EH (cell line): ENCODE measurements at places on chromosomes 4 and X.

- no peak for DNase-seq
Observed at GRCh38 chr4:165450871-165451270, 72.1 kb downstream of the CPE start.

DNA sequence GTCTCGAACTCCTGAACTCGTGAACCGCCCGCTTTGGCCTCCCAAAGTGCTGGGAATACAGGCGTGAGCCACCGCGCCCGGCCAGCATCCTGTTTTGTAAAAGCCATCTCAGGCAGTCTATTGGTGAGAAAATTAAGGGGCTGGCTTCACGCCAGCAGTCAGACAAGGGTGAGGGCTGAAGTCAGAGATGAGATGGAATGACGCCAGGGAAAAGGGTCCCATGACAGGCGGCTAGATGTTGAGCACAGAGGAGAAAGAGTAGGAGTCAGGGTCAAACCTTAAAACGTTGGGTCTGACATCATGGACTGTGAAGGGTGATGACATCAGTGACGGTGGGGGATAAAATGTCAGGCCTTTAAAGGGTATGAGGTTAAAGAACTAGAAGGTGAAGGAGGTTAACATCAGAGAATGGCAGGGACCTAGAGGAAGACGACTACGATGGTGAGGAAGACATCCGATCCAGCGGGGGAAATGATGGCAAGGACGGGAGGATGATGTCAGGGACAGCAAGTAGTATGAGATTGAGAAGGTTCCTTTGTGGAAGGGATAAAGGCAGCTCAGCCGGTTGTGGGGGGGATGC is 504 bp upstream of the RBM3 start:
- DNase-seq: no peak

DNA sequence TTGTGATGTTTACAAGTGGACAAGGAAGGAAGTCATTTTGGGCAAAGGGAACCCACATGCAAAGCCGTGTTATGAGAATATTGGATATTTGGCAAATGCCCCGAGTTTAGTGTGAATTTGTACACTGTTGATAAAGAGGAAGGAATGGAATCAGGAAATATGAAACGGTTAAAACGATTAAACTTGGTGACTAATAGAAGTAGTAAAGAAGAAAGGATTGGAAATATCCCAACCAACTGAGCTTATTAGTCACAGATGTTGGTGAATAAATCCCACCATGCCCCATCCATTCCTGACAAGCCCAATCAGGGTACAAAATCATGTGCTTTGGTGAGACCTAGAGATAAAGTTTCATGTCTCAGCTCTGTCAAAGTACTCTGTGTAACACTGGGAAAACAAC is 22.0 kb downstream of the ARHGAP24 start:
- peak; percentile 89 for DNase-seq

- DNase-seq: no peak
Observed at GRCh38 chrX:129934461-129934860, 28.5 kb downstream of the UTP14A start.

GRCh38 chr4:7850489-7850888 is 89.2 kb downstream of the AFAP1 start:
- no peak for DNase-seq

DNA sequence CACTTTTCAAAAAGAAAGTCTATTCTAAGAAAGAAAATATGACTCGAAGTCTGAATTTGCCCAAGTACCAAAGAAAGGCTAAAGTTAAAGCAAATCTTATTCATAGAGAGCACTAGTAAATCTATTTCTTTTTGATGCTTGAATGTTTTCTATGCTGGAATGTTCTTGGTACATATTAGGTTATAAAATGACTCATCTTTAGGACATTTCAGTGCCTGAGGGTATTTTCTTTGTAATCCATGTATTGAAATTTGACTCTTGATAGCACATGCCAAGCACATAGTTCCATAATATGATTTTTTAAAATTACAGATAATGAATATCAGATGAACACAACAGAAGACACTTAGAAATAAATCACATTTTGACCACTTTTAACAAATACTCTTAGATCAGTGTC is 232.8 kb downstream of the TRIML1 start:
- DNase-seq: peak; percentile 5

GRCh38 chrX:91079342-91080114 is 355.1 kb upstream of the PABPC5 start:
- DNase-seq: no peak

GRCh38 chr4:57442831-57443291 is 332.7 kb upstream of the IGFBP7 start:
- DNase-seq: peak; percentile 46

DNA sequence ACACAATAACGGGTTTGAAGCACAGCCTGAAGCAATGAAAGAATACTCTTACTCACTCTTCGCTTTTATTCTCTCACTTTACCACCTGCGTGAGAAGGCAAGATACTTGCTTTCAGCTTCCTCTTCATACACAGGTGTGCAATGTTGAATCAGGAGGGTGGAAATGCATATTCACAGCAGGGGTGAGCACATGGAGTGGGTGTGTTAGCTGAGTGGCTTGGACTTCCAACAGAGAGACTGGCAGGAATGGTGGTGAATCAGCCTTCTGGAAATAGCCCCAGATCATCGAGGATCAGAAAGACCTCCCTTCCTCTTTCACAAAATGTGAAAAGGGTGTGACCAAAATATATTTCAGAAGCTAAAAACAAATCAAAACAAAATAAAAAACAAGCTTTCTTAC is 521.2 kb downstream of the STIM2 start:
- no peak for DNase-seq

GRCh38 chr4:119070301-119070700 is 65.3 kb upstream of the MYOZ2 start:
- no peak for DNase-seq

- DNase-seq: peak; percentile 51
Observed at GRCh38 chr4:121829511-121829910, 5.8 kb upstream of the CCNA2 start.

DNA sequence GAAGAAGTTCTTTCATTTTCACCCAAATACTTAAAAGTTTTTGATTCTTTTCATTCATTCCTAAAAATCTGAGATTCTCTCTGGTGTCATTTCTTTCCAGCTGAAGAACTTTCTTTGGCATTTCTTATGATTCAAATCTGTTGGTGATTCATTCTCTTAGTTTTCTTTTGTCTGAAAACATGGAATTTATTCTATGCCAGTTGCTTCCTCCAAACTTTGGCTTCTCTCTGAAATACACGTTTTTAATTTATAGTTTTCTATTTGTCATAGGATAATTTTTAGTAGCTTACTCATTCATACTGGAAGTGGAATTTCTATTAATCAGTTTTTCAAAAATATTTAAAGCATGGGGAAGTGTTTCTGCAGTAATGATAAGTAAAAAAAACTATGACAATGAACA is 1012.0 kb downstream of the RPA4 start:
- peak; percentile 73 for DNase-seq

- DNase-seq: no peak
Observed at GRCh38 chr4:528296-528695, 29.3 kb downstream of the PIGG start.

DNA sequence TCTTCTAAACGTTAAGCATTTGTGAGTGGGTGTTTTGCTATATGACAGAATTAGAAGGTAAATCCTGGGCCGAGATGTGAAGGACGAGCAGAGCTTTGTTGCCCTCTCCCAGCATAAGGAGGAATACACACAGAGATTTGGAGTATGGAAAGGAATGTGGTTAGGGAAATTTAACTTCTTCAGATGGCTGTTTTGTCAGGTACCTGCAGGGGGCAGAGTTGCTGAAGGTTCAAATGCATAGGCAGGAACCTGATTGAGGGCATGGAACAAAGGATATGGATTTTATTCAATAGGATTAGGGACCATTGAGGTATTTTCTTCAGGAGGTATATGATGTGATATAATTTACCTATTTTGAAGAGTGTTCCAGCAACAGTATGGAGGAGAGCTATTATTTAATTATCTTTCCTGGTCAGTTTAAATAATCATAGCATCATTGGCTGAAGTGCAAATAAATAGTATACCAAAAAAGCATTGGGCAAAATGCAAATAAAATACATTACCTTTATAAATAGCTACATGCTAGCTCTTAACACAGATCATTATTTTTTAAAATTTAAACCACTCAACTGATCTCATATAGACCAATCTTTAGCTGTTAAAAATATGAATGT is 143.6 kb downstream of the SLIT2 start:
- peak; percentile 46 for DNase-seq

DNA sequence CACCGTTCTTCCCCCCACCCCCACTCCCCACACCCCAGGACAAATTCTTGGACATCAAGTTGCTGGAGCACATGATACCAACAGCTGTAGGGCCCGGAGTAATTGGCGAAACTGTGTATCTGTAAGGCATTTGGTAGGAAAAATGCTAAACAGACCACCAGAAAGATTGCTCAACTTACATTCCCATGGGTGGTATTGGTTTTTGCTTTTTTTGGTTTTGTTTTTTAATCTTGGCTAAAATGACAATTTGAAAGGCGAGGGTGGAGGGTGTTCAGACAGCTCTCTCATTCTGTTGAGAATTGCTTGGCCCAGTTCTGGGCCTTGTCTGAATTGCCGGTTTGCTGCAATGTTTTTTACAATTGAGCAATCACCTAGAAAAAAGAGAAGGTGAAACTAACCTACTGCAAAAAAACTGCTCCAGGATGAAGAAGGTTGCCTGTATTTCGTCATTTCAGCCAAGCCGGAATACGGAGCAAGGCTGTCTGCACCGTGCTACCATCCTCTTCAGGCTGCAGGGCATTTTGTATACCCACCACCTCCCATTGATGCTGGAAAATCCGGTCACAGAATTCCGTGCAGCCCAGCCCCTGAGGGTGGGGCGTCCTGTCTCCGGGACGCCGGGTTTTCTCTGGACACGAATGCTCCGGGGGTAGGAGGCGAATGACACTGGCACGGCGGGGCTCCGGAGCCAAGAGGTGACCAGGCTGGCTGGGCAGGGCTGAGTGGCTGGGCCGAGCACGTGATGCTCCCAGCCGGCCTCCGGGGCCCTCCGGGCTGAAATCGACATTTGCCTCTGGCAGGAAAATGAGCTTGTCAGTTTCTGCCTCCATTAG is at the start of gene CLCN4:
Gene CLCN4 (plus strand): TSS at position 777 of the 833 bp plus-strand sequence. CDS start 28,058 bp downstream, outside the sequence.
- DNase-seq: no peak

DNA sequence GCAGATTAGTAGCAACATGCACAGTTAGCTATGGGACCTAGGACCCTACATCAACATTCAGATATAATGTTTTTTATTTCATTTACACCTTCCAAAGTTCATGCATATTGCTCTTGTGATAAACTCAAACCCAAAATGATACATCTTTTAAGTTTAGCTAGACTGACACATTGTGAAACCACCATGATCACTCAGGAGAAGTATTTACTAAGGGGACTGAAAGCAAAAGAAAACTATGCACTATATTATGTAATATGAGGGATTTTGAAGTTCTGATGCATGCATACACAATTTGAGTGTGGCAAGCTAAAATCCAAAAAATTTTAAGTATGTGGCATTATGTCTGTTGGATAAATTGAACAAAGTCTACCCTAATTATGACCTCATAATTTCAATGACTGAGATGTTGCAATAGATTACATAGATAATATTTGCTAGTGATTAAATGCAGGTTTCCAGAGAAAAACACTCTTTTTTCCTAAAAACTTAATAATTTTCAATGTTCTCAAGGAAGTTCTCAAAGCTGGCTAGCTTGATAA is 914.8 kb upstream of the GRIA3 start:
- DNase-seq: peak; percentile 65

DNA sequence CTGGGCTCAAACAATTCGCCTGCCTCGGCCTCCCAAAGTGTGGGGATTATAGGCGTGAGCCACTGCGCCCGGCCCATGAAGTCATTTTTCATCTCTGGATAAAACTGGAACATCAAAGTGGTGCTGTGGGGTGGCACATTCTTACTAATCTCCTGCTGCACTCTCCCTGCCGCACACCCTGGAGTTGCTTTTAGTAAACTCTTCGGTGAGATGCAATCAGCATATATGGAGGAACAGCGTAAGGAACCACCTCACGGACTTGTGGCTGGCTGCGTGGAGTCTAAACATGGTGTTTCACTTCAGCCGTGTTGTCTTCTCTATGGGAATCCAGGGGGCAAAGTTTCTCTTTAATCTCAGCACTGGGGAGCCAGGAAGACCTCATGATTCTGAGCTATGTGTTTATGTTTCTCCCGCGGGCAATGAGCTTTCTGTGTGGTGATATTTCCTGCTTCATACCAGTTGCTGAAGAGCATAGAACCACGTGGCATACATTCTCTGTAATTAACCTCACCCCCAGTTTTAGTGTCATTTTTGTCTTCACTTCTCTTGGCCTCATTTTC is 2.1 kb upstream of the RHOH start:
- DNase-seq: peak; percentile 54

DNA sequence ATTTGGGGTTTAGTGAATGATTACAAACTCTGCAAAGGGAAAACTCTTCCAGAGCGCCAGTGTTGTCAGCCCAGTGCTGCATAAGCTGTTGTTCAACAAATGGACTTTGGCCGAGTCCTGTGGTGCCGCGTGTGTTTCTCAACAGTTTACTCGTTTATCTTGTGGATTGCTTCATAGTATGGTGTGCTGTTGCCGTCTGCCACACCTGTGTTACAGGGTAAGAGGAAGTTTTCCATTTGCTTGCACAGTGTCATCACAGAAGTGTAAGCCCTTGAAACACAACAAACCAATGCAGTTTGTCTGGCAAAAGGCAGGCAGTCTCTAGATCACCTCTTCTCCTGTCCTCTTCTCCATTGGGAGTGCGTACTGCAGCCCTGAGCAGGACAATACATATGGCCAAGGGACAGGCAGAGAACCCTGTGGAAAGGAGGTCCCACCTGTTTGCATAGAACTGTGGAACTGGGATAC is 66.3 kb downstream of the DCUN1D4 start:
- no peak for DNase-seq

DNA sequence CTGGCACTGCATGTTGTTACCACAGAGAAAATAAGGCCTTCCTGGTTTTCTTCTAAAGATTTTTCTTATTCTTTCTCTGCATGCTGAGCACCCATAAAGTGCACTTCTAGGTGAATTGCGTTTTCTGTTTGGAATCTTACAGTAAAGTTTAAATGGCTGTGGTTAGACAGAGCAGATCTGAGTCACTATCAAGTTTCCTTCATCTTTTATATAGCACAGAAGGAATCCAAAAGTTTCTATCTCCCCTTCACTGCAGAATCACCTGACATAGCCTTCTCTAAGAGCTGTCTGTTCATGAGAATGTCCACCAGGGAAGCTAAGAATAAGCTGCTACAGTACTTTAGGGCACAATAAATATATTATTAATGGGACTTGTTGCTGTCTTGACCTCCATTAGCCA is 455.5 kb upstream of the FAM241A start:
- DNase-seq: peak; percentile 61

GRCh38 chr4:93416344-93417128 is 412.0 kb upstream of the ATOH1 start:
- DNase-seq: no peak

DNA sequence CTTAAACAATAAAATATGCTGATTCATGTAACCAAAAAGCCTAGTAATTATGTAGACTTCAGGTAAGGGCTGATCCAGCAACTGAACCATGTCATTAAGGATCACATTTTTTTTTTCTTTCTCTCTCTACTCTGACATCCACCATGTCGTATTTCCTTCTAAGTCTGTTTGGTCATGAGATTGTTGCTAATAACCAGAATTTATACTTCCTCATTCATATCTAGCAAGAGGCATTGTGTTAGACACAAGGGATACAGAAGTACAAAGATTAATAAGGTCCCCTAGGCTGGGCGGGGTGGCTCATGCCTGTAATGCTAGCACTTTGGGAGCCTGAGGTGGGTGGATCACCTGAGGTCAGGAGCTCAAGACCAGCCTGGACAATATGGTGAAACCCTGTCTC is 24.1 kb downstream of the PHEX start:
- DNase-seq: no peak

- peak; percentile 55 for DNase-seq
Observed at GRCh38 chr4:106329041-106329618, 12.8 kb downstream of the AIMP1 start.

- DNase-seq: peak; percentile 7
Observed at GRCh38 chr4:189974056-189974455, 33.4 kb downstream of the FRG1 start.

GRCh38 chr4:141636771-141637460 is 533 bp downstream of the IL15 start:
- DNase-seq: peak; percentile 78
